SK-N-SH treated with all-trans-retinoic acid at 6 μM for 48 hours (cell line): ENCODE measurements at places on chromosomes 2 and 18.

DNA sequence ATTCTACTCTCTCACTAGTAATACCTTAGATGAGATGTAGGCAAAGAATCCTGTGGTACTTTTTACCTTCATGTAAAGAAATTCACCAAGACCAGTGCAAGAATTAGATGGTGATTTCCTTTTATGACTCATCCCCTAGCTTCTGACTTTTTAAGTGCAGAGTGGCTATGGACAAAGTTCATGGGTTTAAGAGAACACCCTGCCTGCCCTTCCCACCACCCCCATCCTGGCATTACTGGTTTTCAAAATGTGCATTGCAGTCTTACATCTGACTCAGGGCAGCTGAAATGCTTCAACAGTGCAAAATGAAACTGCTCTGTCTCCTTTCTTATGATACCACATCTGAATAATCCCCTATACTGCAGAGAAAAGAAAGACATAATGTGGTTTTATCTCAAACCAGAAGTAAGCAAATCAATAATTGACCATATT is 22.6 kb downstream of the MAIP1 start:
- peak; percentile 59 for ATAC-seq

GRCh38 chr2:239919774-239920692 is 105.1 kb downstream of the NDUFA10 start:
- ATAC-seq, result no peak

GRCh38 chr2:181177376-181177775 is 197.0 kb downstream of the UBE2E3 start:
- ATAC-seq, result no peak

DNA sequence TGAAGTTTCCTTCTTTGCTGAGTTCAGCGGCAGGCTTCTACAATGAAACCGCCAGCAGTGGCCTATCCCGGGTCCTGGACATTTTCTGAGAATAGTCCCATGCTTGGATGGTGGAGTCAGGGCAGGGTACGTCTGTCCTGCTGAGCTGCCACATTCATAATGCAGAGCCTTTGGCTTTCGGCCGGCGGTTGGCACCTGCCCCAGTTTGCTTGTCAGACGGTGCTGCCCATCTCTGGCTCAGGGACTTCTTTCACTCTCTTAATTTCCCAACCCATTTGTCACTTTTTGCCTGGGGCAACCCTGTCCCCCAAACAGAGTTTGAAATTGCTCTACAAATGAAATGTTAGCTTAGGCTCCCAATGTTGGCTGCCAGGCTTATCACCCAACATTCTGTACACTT is 57.2 kb downstream of the SOX11 start:
- ATAC-seq, result no peak

GRCh38 chr2:117714110-117714509 is 100.4 kb upstream of the DDX18 start:
- ATAC-seq, result no peak; the same call in 2 of the 3 replicates

GRCh38 chr2:54271189-54271588 is 15.2 kb upstream of the TSPYL6 start:
- no peak for ATAC-seq

DNA sequence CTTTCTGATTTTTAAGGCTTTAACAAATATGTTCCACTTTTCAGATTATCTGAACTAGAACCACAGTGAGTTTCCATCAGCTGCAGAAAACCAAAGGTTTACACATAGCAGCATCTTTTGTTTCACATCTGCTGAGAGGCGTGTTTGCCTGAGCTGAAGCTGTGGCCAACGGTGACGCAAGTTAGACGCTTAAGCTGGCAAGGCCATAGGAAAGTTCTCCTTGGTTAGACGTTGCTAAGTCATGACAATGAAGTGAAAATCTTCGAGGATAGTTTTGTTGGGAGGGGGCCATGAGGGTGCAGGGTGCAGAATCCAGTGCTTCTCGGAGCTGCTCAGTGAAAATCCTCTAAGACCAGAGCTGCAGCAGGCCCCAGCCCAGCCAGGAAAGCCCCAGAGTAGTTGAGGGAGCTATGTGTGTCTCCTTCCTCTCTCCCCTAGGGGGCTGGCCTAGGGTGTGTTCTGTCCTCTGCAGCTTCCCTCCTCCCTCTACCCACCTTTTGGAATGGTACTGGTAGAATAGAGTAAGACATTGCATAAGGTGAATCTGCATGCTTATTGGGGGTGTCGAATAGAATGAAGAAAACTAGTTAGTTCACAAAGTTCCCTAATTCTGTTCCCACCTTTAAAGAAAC is 105.4 kb downstream of the FHOD3 start:
- ATAC-seq, result no peak

DNA sequence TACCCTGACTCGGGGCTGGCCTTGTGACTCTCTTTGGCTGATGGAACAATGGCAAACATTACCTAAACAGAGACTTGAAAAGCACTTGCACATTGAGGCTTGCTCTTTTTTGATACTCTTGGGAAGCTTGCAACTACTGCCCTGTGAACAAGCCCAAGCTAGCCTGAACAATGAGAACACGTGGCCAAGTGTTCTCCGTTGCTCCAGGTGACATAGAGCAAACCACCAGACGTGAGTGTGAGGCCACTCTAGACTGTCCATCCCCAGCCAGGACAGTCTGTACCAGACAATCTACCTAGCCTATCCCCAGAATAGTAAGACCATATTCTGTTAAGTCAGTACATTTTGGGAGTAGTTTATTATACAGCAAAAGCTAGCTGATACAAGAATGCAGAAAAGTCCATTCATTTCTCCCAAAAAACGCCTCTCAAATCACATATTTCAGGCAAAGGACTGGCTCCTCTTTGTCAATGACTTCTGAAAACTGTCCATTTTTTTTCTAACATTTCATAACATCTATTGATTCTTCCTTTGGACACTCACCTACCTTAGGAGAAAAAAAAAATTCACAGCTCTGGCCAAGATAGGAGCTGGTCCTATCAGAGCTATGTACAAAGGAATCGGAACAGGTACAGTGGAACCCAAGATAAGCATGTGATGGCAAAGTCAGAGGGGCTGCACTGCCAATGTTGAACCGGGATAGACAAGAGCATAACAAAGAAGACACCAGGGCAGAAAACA is 142.1 kb upstream of the PKDCC start:
- ATAC-seq, result no peak

GRCh38 chr18:74803117-74803516 is 205.4 kb downstream of the ZNF407 start:
- no peak for ATAC-seq

GRCh38 chr18:48616484-48617255 is 77.8 kb downstream of the CTIF start:
- ATAC-seq, result no peak

GRCh38 chr2:165678882-165679281 is 115.2 kb downstream of the GALNT3 start:
- ATAC-seq, result no peak

GRCh38 chr2:149885468-149885867 is 297.9 kb upstream of the MMADHC start:
- no peak for ATAC-seq

DNA sequence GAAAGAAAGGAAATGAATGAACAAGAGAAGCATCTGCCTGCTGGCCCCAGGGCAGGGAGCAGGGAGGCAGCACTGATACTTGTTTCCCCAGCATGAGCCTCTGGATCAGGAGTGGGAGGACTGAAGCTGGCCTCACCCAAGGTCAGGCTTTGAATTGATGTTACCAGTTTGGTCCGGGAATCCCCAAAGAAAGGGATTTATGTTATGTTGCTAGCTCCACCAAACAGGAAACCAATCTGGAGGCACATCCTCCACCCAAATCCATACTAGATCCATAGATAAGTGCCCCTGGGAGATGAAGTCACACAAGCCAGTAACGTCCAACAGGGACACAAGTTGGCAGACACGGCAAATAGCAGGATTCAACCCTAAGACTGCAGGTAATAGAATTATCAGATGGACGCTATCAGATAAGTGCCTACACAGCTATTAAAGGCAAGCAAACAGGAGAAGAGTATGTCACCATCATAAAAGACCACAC is 85.9 kb downstream of the MTCL1 start:
- no peak for ATAC-seq

- ATAC-seq, result no peak
Measured at GRCh38 chr2:88265352-88266303, 95.5 kb downstream of the THNSL2 start.

- ATAC-seq, result no peak
Measured at GRCh38 chr2:123692121-123692520, 333.0 kb upstream of the CNTNAP5 start.
